ENCODE measurements at places on chromosomes 16 and 17.

- no peak for DNase-seq
- H3K4me1 ChIP-seq: peaks cover 60% of the 10 kb centered on the region
- H3K27me3 ChIP-seq: no peaks in the 10 kb centered on the region
- peak overlapping the region; percentile 82 for H3K27ac ChIP-seq
Observed at GRCh38 chr17:7572338-7572587, 7.2 kb upstream of the CD68 start.

- H3K27ac ChIP-seq: no peak overlapping the region
- no peaks in the 10 kb centered on the region for H3K27me3 ChIP-seq
- DNase-seq: no peak
- no peaks in the 10 kb centered on the region for H3K4me1 ChIP-seq
Observed at GRCh38 chr17:12078791-12079190, 58.1 kb downstream of the MAP2K4 start.

DNA sequence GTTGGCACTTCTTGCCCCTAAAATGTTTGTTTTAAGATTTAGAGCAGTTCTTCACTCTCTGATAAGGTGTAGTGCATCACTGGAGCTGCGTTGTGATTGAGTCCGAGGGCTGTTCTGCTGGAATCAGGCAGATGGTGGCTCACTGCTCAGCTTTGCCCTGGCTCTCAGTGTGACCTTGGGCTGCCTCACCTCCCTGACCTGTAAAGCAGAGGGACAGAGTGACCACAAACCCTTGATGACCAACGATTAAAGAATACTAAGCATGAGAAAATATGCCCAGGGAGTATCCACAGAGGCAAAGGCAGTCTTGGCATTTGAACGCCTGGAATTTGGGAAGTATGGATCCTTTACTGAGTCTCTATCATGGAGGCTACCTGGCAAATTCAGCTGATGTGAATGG lies 18.1 kb downstream of the CMIP start:
- H3K4me1 ChIP-seq: peaks cover 14% of the 10 kb centered on the region
- H3K27me3 ChIP-seq: no peaks in the 10 kb centered on the region
- DNase-seq: no peak
- H3K36me3 ChIP-seq: peaks cover 55% of the 10 kb centered on the region

DNA sequence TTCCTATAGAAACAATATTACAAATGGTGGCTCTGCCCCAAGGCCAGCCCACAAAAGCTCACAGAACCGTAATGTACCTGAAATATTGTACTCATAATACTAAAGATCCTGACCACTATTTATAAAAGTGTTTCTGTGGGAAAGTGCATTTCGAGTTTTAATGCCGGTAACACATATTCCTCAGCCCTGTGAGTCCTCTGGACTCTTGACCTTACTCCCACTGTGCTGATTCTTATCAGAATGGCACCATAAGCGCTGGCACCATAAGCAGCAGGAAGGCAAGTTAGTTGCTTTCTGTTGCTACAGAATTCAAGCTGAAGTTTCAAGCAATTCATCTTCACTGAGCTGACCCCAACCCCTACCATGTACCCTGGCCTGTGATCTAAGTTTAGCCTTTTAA lies 36.4 kb upstream of the MED13 start:
- no peaks in the 10 kb centered on the region for H3K4me1 ChIP-seq
- H3K27me3 ChIP-seq: peaks cover 3% of the 10 kb centered on the region
- DNase-seq: no peak
- H3K36me3 ChIP-seq: no peaks in the 10 kb centered on the region

- peak overlapping the region; percentile 32 for H3K27ac ChIP-seq
- no peaks in the 10 kb centered on the region for H3K27me3 ChIP-seq
- peaks cover 98% of the 10 kb centered on the region for H3K36me3 ChIP-seq
- H3K4me3 ChIP-seq: no peak overlapping the region
Observed at GRCh38 chr17:57309479-57309878, 53.2 kb downstream of the MSI2 start.

DNA sequence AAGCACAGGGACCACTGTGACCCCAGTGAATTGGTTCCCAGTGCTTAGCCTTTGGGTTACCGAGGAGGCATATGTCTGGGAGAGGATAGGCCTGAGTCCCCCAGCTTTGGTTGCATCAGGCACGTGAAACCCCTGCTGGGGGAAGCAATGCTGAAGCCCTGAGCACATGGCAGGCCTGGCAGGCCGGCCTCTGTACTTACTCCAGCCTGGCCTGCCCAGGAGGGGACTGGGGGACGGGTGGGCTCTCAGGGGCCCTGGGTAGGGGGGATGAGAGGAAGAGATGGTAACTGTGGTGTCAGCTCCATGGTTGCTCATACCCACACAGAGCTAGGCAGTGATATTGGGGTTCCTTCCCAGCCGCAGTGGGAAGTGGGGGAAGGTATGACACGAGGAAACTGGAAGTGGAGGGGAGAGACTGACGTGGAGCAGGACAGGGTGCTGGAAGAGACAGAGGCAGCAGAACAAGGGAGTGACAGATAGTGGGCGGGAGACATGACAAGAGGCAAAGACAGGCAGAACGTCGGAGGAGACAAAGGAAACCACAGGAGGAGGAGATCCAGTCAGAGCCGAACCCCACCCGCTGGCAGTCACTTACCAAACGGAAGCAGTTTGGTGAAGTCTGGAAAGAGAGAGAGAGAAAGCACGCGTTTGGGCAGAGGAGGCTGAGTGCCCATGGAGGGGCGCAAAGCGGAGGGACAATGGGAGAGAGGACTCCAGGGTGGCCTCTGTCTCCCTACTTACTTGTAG lies 9.1 kb downstream of the TMEM208 start:
- H3K36me3 ChIP-seq: peaks cover 42% of the 10 kb centered on the region
- DNase-seq: peak; percentile 86
- peak overlapping the region; percentile 95 for H3K27ac ChIP-seq
- H3K4me1 ChIP-seq: peaks cover 25% of the 10 kb centered on the region
- H3K4me3 ChIP-seq: peak overlapping the region; percentile 12

DNA sequence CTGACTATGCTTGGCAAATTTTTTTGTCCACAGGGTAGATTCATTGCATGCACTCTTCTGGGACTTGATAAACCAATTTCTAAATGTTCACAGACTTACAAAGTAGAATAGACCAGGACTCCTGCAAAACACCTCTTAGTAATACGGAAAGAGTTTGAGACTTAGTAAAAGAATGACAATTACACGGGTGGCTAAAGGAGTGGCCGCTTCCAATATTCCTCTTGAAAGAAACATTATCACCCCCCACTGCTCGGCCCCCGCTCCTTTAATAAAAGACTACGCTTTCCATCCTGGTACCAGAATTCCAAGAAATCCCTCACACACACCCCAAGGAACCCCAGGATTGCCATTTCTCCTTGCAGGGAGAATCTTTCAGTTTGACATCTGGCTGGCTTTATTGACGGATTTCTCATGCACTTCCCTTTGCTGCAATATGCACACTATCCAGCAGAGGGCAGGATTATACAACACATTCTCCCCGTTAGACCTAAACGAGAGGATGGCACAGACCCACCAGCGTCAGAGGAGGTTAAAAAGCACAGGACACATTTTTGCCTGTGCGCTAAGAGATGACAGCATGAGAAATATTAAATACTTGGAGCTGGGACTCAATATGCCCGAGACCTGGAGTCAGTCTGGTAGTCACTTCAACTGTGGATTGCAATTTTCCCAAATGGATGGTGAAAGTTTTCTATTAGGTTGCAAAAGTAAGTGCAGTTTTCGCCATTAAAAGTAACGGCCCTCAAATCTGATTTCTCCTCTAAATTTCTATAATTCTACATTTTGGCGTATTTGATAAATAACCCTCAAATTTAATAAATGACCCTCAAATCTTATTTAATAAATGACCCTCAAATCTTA lies 46.6 kb upstream of the NUDT7 start:
- DNase-seq: peak; percentile 65
- H3K27ac ChIP-seq: no peak overlapping the region
- no peaks in the 10 kb centered on the region for H3K4me1 ChIP-seq
- no peaks in the 10 kb centered on the region for H3K36me3 ChIP-seq
- H3K27me3 ChIP-seq: no peaks in the 10 kb centered on the region

DNA sequence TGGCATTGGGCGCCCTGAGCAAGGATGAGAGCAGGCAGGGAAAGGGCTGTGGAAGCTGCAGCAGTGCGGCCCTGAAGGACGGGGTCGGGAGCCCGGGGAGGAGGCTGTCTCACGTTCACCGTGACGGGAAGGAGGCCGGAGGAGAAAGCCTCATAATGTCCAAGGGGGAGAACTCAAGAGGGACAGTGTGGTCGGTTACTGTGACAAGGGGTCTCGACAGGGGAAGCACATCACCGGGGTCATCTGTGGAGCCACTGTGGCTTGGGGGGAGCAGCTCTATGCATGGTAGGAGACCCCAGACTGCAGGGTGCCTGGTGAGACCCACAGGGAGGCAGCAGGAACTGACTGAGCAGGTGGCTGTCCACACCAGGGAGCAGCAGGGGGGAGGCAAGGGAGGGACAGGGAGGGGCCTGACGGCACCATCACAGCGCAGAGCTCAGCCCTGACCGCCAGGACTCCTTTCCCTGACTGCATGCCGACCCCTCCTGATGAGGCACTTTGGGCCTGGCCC lies 154.6 kb upstream of the CHMP6 start:
- H3K4me3 ChIP-seq: no peak overlapping the region
- DNase-seq: no peak
- peak overlapping the region; percentile 11 for H3K27ac ChIP-seq
- H3K36me3 ChIP-seq: peaks cover 43% of the 10 kb centered on the region
- H3K4me1 ChIP-seq: peaks cover 23% of the 10 kb centered on the region

GRCh38 chr16:83418565-83418964 lies 389.2 kb upstream of the HSBP1 start:
- H3K27ac ChIP-seq: no peak overlapping the region
- DNase-seq: no peak
- no peaks in the 10 kb centered on the region for H3K36me3 ChIP-seq
- no peak overlapping the region for H3K4me3 ChIP-seq

DNA sequence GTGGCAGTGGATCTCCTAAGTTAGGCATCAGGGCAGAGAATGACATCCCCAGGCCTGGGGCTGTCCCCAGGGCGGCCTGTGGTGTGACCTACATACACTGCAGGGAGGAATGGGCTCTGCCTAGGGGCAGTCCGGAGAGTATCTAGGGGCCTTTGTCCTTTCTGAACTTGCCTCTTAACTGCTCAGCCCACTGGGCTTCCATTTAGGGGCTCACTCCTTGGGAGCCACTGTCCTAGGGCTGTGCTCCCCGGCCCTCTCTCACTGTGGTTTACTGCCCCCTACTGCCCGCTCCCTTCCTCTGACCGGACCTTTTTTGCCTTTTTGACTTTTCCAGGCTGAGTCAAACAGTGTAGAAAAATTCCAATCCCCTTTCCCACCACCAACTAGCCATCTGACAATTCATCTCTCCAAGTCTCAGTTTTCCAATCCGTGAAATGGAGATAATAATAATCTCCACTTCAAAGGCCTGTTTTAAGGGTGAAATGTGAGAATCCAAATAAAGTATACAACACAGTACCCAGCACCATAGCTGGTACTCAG lies 66.8 kb downstream of the DNAH3 start:
- H3K27ac ChIP-seq: no peak overlapping the region
- H3K27me3 ChIP-seq: peaks cover 5% of the 10 kb centered on the region
- no peak overlapping the region for H3K4me3 ChIP-seq
- peak; percentile 42 for DNase-seq
- no peaks in the 10 kb centered on the region for H3K4me1 ChIP-seq

DNA sequence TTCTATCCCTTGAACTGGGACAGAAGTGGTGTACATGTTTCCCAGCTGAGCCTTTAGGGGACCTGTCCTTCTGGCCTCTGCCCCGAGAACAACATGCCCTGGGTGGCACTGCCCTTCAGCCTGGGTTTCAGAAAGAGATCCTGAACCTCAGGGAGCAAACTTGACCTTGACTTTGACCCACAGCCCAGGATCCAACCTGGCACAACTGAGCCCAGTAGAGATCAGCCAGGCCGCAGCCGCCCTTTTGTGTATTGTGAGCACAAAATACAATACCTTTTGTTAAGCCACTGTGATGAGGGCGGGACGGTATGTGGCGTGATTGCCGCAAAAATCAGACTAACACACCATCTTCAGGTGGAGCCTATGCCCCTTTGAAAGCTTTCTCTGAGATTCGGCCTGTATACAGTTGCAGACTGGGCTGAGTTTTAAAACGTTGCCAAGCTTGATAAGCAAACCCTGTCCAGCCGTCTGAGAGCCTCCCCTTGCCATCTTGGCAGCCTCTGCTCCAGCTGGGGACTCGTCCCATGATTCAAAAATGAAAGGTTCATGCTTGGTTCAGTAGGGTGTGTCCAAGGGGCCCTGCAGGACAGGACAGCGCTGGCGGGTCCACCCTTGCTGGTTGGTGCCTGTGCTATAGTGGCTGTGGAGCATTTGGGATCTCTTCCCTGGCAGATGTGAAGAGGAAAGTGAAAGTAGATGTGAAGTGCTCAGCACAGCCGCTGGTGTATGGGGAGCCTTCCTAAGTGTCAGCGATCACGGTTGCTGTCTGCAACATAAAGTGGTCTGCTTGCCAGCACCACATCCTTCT lies 40.3 kb downstream of the FOXL1 start:
- H3K27me3 ChIP-seq: peaks cover 6% of the 10 kb centered on the region
- no peaks in the 10 kb centered on the region for H3K36me3 ChIP-seq

DNA sequence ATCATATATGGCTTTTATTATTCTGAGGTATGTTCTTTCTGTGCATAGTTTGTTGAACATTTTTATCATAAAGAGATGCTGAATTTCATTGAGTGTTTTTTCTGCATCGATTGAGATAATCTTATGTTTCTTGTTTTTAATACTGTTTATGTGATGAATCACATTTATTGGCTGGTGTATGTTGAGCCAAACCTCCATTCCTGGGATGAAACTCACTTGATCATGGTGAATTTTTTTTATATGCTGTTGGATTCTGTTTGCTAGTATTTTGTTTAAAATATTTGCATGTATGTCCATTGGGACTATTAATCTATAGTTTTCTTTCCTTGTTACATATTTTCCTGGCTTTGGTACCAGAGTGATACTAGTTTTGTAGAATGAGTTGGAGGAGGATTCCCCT lies 500.2 kb downstream of the CDH11 start:
- H3K36me3 ChIP-seq: no peaks in the 10 kb centered on the region
- H3K4me1 ChIP-seq: no peaks in the 10 kb centered on the region
- no peak overlapping the region for H3K4me3 ChIP-seq
- no peak overlapping the region for H3K27ac ChIP-seq
- no peaks in the 10 kb centered on the region for H3K27me3 ChIP-seq
- DNase-seq: no peak

DNA sequence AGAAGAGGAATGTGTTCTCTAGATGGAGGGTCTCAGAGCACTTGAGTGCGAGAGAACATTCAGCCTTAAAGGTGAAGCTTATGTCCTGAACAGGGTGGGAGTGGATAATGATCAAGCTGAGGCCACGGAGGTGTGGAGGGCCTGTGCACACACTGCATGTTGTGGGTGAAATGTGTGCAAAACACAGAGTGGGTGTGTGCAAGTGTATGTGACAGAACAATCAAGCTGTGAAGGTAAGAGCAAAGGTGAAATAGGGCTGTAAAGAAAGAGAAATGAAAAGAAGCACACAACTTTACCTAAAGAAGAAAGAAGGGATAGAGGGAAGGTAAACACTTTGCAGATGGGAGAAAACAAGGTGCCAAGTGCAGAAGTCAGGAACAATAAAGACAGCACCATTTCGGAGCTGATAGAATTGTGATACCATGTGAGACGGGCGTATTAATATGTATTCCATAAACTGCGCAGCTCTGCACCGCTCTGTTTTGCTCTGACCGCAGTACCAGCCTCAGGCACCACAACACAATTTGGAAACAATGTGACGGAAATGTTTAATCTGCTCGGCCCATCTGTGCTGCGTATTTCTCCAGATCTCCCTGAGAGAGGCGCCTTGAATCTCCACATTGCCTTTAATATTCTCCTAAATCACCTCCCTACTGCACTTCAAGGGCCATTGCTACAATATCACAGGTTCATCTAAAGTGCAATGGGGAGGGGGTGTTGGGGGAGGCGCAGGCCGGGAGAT lies 40.6 kb downstream of the SNX11 start:
- H3K4me1 ChIP-seq: no peaks in the 10 kb centered on the region
- peaks cover 75% of the 10 kb centered on the region for H3K27me3 ChIP-seq
- H3K27ac ChIP-seq: no peak overlapping the region
- no peak overlapping the region for H3K4me3 ChIP-seq
- no peak for DNase-seq
